ENCODE measurements at places on chromosomes 3 and 15.

DNA sequence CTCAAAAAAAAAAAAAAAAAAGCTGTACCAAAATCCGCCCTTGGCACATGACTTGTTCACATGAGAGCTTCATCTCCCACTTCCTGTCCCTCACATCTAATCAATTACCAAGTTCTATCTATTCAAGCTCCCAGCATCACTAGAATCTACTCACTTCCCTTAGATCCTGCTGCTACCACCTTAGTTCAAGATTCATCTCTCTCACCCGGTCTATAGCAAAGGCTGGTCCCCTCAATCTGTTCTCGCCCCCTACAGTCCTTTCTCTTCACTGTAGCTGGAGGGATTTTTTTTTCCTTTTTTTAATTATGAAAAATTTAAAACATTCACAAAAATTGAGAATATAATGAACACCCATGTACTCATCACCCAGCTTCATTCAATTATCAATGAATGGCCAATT lies 16.7 kb upstream of the GPR160 start:
- DNase-seq: no peak

GRCh38 chr3:159978353-159978752 lies 10.3 kb upstream of the IL12A start:
- no peak for DNase-seq

GRCh38 chr3:50574444-50574831 lies 5.1 kb downstream of the HEMK1 start:
- DNase-seq: no peak

GRCh38 chr3:31616711-31617110 lies 84.0 kb downstream of the STT3B start:
- DNase-seq: no peak

GRCh38 chr15:67790610-67791319 lies 34.5 kb upstream of the SKOR1 start:
- DNase-seq: no peak

GRCh38 chr3:39082666-39083313 lies 24.6 kb downstream of the GORASP1 start:
- no peak for DNase-seq

- no peak for DNase-seq
Measured at GRCh38 chr15:47326410-47327333, 390.6 kb upstream of the SEMA6D start.

- no peak for DNase-seq
Measured at GRCh38 chr3:185270262-185270955, 16.6 kb upstream of the EHHADH start.

DNA sequence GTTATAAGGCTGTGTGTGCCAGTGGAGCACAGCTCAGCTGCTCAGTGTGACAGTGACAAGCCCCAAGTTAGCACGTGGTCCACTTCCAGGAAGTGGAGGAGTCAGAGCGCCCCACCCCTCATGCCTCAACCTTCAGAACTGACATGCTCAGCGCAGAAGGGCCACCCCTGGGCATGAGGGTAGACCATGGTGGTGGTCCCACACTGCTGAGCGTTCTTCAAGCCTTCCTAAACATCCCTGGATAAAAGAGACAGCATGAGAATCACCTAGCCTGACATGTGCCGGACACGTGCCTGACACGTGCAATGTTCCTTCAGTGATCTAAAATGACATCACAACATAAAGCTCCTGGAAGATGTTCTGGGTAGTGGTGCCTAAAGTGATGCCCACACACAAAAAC lies 16.8 kb downstream of the ATP10A start:
- peak; percentile 15 for DNase-seq

DNA sequence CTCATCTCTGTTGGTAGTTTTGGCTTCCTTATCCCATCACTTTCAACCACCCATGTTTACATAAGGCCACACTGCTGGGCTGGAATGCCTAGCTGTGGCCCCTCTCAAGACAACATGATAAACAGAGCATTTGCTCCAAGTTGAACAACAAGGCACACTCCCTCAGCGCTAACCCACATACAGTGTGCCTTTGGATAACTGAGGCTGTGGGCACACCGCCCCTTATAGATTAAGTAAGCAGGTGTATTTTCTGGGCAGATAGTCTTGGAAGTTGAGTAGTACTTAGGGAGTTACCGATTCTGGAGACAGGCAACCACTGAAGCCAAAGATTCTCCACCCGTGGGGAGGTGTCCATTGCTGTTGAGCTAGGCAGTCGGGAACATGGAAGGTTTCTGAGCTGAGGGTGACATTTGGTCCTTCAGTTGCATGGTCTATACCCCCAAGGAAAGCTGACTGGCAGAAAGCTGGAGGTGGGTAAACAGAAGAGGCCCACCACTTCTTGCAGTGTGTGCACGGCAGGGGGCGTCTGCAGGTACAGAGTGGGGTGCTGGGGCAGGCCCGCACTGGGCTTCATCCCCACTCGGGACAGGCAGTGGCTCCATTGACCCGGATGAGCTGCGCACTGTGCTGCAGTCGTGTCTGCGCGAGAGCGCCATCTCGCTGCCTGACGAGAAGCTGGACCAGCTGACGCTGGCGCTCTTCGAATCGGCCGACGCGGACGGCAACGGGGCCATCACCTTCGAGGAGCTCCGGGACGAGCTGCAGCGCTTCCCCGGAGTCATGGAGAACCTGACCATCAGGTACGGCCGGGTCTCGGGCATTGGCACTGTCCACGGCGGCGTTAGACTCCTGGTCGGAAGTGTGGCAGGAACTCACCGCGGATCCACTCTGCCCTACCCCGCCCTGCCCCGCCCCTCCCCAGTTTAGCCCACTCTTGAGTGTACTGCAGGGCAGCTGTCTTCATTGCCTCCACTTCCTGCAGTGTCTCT lies 16.8 kb downstream of the NOX5 start:
- no peak for DNase-seq

DNA sequence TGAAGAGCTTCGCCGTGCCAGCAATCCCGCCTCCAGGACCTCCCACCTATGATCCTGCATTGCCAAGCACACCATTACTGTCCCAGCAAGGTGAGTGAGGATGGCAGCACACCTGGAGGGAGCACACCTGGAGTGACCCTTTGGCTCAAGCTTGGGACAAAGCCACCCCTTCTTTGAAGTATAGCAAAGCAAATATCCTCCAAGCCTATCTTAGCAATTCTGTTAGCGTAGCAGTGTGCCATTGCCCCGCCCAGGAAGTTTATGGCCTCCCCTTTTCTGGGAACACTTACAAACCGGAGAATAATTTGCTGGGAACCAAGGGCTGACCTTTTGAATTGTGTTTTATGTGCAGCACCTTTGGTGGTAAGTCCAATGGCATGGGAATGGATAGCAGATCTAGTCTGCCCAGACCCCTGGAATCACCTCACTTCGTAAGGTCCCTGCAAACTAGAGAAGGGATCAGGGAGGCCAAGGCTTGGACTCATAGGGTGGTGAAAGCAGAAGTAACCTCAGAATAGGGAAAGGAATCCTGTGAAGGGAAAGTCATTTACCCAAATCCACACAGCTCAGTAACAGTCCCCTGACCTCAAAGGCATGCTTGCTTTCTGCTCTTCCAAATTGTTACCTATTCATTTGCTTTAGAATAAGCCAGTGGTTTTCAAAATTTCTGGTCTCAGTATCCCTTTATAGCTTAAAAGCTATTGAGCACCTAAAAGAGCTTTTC lies 70.1 kb downstream of the HCN4 start:
- DNase-seq: no peak

DNA sequence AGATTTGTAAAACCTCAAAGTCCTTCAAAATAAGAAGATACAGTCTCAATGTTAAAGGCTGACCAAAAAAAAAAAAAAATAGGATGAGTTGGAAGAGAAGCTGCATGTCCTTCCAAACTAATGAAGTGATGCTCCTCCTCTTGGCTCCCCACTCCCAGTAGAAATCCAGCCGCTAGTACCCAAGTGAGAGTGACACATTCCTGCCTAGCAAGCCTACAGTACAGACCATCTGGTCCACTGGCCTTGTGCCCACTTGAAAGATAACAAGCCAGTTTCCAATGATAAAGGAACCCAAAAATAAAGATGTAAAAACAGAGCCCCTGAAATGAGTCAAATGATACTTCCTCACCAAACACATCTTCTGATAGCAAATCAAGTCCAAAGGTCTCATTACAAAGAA lies 258.7 kb upstream of the NSMCE3 start:
- no peak for DNase-seq

- no peak for DNase-seq
Measured at GRCh38 chr3:78178740-78179363, 1139.0 kb downstream of the ROBO2 start.

GRCh38 chr3:30625541-30626438 lies 19.4 kb downstream of the TGFBR2 start:
- no peak for DNase-seq

Measured in effector CD8-positive, alpha-beta T cell (primary cell).